ENCODE measurements at places on chromosomes 12 and 14. TPM values are rescaled to one million over a fixed set of nuclear protein-coding genes. Genes with fewer than 3 reads are reported as not detected.

DNA sequence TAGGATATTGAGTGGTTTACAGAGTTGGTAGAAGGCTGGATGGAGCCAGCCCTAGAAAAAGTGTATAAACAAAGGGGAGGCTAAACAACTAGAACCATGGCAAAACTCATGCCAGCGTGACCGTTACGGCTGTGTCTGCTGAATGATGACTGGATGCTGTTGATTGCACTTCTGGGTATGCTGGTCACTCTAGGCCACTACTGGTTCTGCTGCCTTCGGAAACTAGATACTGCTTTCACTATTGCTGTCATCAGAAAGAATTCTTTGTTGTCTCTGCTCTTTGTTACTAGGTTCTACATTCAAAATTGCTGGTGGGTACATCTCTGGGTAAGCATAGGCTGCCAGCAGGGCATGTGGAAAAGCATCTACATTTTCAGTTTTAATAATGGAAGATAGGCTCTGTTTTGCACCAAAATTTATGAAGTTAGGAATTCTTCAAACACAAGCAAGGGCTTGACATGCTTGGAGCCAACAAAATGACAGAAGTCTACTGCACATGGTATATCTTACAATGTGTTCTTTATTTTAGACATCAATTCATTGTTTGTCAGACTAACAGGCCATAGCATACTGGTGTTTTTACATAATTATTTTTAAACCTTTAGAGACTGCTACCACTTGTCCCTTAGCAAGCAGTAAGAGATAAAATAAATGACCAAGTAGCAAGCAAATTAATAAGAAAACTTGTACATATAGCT lies 15.4 kb downstream of the MON2 start:
- DNase-seq, result no peak
- H3K27me3 ChIP-seq, result no peaks in the 10 kb centered on the region
- H3K27ac ChIP-seq, result no peak overlapping the region
- H3K36me3 ChIP-seq, result peaks cover 2% of the 10 kb centered on the region

Gene CCDC77
- 4.9 TPM for total RNA-seq

- peak overlapping the region; percentile 98 for H3K27ac ChIP-seq
- DNase-seq, result no peak
- no peak overlapping the region for H3K4me3 ChIP-seq
- no peaks in the 10 kb centered on the region for H3K27me3 ChIP-seq
- peaks cover 65% of the 10 kb centered on the region for H3K4me1 ChIP-seq
These were observed 38.7 kb downstream of the MAP1LC3B2 start for GRCh38 chr12:116597886-116598285.

DNA sequence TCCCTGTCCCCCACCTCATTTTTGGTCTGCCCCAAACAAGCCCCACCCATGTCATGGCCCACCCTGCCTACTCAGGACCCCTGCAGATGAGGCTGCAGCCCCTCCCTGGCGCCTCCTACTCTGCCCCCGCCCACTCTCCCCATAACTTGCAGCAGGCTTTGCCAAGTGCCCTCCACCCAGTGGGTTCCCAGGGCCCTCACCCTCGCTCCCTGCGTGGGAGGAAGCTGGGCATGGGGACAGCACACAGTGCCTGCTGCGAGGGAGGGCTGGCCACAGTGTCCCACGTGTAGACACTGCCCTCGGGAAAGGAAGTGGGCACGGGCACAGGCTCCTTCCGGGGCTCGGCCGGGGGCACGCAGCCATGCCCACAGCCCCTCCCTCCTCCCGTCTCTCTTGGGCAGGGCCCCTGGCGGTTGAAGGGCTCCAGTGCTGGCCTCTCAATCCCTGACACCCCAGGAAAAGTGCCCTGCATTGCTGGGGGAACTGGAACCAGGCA lies 9.4 kb downstream of the AKT1 start:
- no peaks in the 10 kb centered on the region for H3K36me3 ChIP-seq
- H3K27ac ChIP-seq, result no peak overlapping the region
- H3K27me3 ChIP-seq, result no peaks in the 10 kb centered on the region
- H3K4me1 ChIP-seq, result no peaks in the 10 kb centered on the region

Gene CLEC9A
- not detected for total RNA-seq

Measured in chondrocyte (in vitro differentiated cells).